Right lobe of liver (tissue), 6 donors: ENCODE measurements at places on chromosomes 11 and 22. TPM values are rescaled to one million over a fixed set of nuclear protein-coding genes. Genes with fewer than 3 reads are reported as not detected.

IL17REL gene
- not detected for total RNA-seq

ST14 gene
- total RNA-seq = 2.5 TPM

SLC22A6 gene
- total RNA-seq = not detected

RAB3IL1 gene
- total RNA-seq = 3.2 TPM

MYRF gene
- total RNA-seq = 10.8 TPM

ST3GAL4 gene
- total RNA-seq = 8.8 TPM

KRTAP5-11 gene
- total RNA-seq = not detected

APOA4 gene
- total RNA-seq = 1,244 TPM

DNA sequence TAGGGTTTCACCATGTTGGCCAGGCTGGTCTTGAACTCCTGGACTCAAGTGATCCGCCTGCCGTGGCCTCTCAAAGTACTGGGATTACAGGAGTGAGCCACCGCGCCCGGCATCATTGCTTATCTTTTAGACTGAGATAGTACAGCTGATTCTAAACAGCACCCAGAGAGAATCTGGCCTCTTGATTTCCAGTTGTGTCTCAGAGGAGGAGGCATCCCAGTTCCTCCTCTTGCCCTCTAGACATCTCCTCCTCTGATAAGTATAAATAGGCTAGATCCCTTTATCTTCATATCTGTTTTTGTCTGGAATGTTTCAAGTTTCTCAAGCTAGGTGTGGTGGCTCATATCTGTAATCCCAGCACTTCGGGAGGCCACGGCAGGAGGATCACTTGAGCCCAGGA, 7.0 kb downstream of the MARK2 start:
- no peaks in the 10 kb centered on the region for H3K4me1 ChIP-seq
- H3K4me3 ChIP-seq = no peak overlapping the region
- DNase-seq = peak; percentile 7
- no peaks in the 10 kb centered on the region for H3K27me3 ChIP-seq
- H3K27ac ChIP-seq = no peak overlapping the region

GRCh38 chr11:70159627-70160570, 43.2 kb upstream of the FADD start:
- no peak overlapping the region for H3K4me3 ChIP-seq
- peaks cover 3% of the 10 kb centered on the region for H3K4me1 ChIP-seq
- no peak overlapping the region for H3K27ac ChIP-seq
- no peaks in the 10 kb centered on the region for H3K36me3 ChIP-seq

GRCh38 chr11:6655790-6656583, at the start of gene DCHS1:
DCHS1 (minus strand) TSS chr11:6655809; CDS start chr11:6641613, 14,196 bp downstream.
- no peaks in the 10 kb centered on the region for H3K4me1 ChIP-seq
- H3K4me3 ChIP-seq = peak within 1 kb of the TSS; percentile 16
- H3K27ac ChIP-seq = no peak within 1 kb of the TSS
- H3K27me3 ChIP-seq = no peaks in the 10 kb centered on the region
- H3K36me3 ChIP-seq = no peaks in the 10 kb centered on the region
- DNase-seq = peak; percentile 56

GRCh38 chr22:28670161-28670560, 9.5 kb downstream of the TTC28 start:
- DNase-seq = no peak
- H3K27ac ChIP-seq = no peak overlapping the region
- H3K4me3 ChIP-seq = no peak overlapping the region
- no peaks in the 10 kb centered on the region for H3K4me1 ChIP-seq
- no peaks in the 10 kb centered on the region for H3K27me3 ChIP-seq

- H3K27me3 ChIP-seq = no peaks in the 10 kb centered on the region
- no peaks in the 10 kb centered on the region for H3K36me3 ChIP-seq
- no peak overlapping the region for H3K4me3 ChIP-seq
- DNase-seq = no peak
- no peaks in the 10 kb centered on the region for H3K4me1 ChIP-seq
- H3K27ac ChIP-seq = no peak overlapping the region
These were observed 50.3 kb upstream of the E2F8 start for GRCh38 chr11:19291064-19291463.

- no peaks in the 10 kb centered on the region for H3K36me3 ChIP-seq
- no peak overlapping the region for H3K27ac ChIP-seq
- H3K4me3 ChIP-seq = no peak overlapping the region
- no peaks in the 10 kb centered on the region for H3K27me3 ChIP-seq
- no peak for DNase-seq
These were observed 16.0 kb downstream of the ZNRF3 start for GRCh38 chr22:28899199-28899853.

DNA sequence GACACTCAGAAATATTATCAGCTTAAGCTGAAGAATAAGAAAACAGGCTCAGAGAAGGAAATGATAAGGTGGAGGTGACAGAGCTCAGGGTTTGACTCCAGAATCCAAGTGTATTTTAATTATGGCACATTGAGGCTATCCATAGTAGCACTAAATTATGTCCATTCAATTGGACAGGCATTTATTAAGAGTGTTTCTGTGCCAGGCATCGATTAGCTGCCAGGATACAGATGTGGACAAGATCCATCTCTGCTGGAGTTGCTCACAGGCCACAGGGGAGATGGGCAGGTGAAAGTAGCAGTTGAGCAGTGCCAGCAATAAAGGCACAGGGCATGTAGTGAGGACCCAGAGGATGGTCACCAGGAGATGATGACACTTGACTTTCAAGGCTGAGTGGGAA, 592.5 kb downstream of the INSC start:
- H3K4me3 ChIP-seq = no peak overlapping the region
- peak overlapping the region; percentile 47 for H3K27ac ChIP-seq
- peaks cover 28% of the 10 kb centered on the region for H3K4me1 ChIP-seq
- H3K27me3 ChIP-seq = no peaks in the 10 kb centered on the region
- H3K36me3 ChIP-seq = no peaks in the 10 kb centered on the region

DNA sequence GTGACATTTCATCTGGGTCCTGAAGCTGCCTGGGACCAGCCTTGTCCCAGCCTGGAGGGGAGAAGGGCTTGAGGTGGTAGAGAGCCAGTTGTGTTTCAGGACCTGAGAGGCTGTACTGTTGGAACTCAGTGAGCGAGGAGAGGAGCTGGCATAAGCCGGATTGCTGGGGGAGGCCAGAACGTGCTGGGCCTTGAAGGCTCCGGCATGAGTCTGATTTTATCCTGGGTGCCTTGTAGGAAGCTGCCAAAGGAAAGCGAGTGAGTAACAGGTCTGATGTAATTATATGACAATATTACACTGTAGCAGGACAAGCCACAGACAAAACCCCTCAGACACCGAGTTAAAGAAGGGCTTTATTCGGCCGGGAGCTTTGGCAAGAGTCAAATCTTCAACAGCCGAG, 17.2 kb downstream of the AP2A2 start:
- no peaks in the 10 kb centered on the region for H3K27me3 ChIP-seq
- no peak for DNase-seq
- peaks cover 6% of the 10 kb centered on the region for H3K36me3 ChIP-seq
- no peak overlapping the region for H3K4me3 ChIP-seq
- peak overlapping the region; percentile 69 for H3K27ac ChIP-seq

DNA sequence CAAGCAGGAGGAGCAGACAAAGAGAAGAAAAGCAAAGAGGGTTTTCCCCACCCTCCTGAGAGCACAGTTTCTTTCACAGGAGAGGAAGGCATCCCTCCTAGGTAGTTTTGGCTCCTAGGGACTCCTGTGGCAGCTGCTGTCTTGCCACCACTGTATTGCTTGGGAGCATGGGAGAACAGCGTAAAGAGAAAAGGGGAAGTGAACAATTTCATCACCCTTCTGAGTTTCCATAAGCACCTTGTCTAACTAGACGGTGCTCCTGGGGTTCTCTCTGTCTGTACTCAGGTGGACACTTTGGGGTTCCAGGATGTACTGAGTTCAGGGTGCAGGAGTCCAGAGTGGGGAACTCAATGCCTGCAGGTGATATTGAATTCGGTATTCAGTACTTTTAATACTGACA, 1430.5 kb downstream of the TBC1D22A start:
- H3K27me3 ChIP-seq = no peaks in the 10 kb centered on the region
- H3K27ac ChIP-seq = no peak overlapping the region
- H3K36me3 ChIP-seq = no peaks in the 10 kb centered on the region
- H3K4me3 ChIP-seq = no peak overlapping the region
- no peak for DNase-seq

- no peaks in the 10 kb centered on the region for H3K27me3 ChIP-seq
- no peak overlapping the region for H3K4me3 ChIP-seq
- no peaks in the 10 kb centered on the region for H3K4me1 ChIP-seq
These were observed 17.8 kb downstream of the CHORDC1 start for GRCh38 chr11:90204832-90205646.

DNA sequence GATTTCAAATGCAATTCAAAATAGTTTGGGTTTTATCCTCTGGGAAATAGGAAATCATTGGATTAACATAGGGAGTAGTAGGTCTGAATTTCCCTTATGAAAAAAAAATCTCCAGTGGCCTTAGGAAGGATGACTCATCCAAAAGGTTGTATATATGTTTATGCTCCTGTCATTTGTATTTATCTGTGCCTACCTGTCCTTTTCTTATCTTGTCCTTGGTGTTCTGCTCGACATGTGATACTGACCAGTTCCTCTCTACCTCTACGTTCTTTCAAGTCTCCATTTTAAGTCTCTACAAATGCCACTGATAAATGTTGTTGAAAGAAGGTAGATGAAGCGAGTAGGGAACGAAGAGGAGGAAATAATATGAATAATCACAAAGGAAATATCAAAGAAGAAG, 3.0 kb upstream of the SOX6 start:
- DNase-seq = no peak
- H3K27ac ChIP-seq = no peak overlapping the region
- H3K4me3 ChIP-seq = no peak overlapping the region
- no peaks in the 10 kb centered on the region for H3K4me1 ChIP-seq
- no peaks in the 10 kb centered on the region for H3K27me3 ChIP-seq

GRCh38 chr11:36375353-36376008, 79.4 kb downstream of the PRR5L start:
- no peaks in the 10 kb centered on the region for H3K27me3 ChIP-seq
- H3K4me1 ChIP-seq = no peaks in the 10 kb centered on the region
- no peaks in the 10 kb centered on the region for H3K36me3 ChIP-seq
- no peak for DNase-seq
- no peak overlapping the region for H3K4me3 ChIP-seq
- no peak overlapping the region for H3K27ac ChIP-seq
